Upper lobe of right lung (tissue), 1 donor: ENCODE measurements at places on chromosomes 12 and 14.

DNA sequence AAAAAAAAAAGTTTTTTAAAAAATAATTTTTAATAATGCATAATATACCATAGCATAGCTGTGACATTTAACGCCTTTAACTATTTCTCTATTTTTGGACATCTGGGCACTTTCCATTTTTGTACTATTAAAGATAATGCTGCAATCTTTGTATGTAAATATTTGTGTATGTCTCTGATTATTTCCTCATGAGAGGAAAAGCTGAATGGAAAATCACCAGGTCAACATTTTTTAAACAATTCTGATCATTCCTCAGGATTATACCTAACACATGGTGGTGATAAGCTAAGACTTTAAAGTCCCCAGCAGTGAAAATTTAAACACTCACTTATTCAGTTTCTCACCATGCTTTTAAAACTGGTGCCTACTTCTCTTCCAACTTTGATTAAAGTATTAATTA is 31.3 kb upstream of the NR1H4 start:
- no peaks in the 10 kb centered on the region for H3K27me3 ChIP-seq
- H3K27ac ChIP-seq: no peak overlapping the region
- H3K36me3 ChIP-seq: no peaks in the 10 kb centered on the region
- H3K4me1 ChIP-seq: no peaks in the 10 kb centered on the region

DNA sequence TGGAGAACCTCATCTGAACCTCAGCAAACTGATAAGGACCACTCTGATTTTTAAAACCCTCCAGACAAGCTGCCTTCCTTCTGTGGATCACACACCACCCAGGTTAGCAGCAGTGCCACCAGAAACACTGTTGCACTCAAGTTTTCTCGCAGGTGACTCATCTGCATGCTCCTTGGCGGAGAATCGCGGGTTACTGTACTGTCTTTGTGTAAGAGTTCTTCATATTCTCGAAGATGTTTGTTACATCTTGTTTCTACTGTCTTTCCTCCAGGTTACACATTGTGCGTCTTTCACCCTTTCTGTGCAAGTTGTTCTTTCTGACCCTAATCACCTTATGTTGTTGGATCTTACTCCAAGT is 331.2 kb downstream of the CACNA1C start:
- peaks cover 15% of the 10 kb centered on the region for H3K4me1 ChIP-seq
- H3K27me3 ChIP-seq: no peaks in the 10 kb centered on the region
- H3K4me3 ChIP-seq: no peak overlapping the region
- no peaks in the 10 kb centered on the region for H3K36me3 ChIP-seq
- no peak for DNase-seq

GRCh38 chr12:52698651-52699340 is 4.5 kb downstream of the KRT77 start:
- DNase-seq: no peak
- H3K27me3 ChIP-seq: peaks cover 25% of the 10 kb centered on the region

- no peak overlapping the region for H3K4me3 ChIP-seq
- H3K27ac ChIP-seq: no peak overlapping the region
- no peaks in the 10 kb centered on the region for H3K36me3 ChIP-seq
- H3K27me3 ChIP-seq: peaks cover 16% of the 10 kb centered on the region
Observed at GRCh38 chr12:124273630-124274029, 21.3 kb upstream of the RFLNA start.

- no peak overlapping the region for H3K4me3 ChIP-seq
- H3K4me1 ChIP-seq: peaks cover 7% of the 10 kb centered on the region
- H3K27ac ChIP-seq: no peak overlapping the region
- no peak for DNase-seq
Observed at GRCh38 chr12:24630856-24631255, 318.0 kb downstream of the BCAT1 start.

DNA sequence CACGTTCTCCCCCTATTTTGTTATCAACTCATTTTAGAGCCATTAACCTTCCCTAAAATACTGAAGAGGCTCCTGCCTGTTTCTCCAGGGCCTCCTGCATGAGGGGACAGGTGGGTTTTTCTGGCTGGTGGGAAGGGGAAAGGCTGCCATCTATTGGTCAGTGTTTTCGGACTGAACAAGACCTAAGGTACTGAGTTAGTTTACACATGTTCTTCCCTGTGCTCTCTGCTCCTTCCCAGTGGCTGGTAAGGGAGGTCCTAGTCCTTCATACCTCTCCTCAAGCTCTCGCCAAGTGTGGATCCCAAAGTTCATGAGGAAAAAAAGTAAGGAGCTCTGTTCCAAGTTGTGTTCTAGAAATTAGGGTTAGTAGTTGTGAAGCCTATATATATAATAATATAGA is 357.5 kb downstream of the FSCB start:
- DNase-seq: no peak
- no peaks in the 10 kb centered on the region for H3K4me1 ChIP-seq
- no peaks in the 10 kb centered on the region for H3K36me3 ChIP-seq
- no peaks in the 10 kb centered on the region for H3K27me3 ChIP-seq
- H3K27ac ChIP-seq: no peak overlapping the region
- H3K4me3 ChIP-seq: no peak overlapping the region

- no peaks in the 10 kb centered on the region for H3K4me1 ChIP-seq
- H3K27me3 ChIP-seq: peaks cover 11% of the 10 kb centered on the region
- H3K4me3 ChIP-seq: no peak overlapping the region
- no peak overlapping the region for H3K27ac ChIP-seq
- H3K36me3 ChIP-seq: no peaks in the 10 kb centered on the region
Observed at GRCh38 chr12:114628199-114628598, 55.8 kb downstream of the TBX3 start.

- no peaks in the 10 kb centered on the region for H3K36me3 ChIP-seq
- DNase-seq: no peak
- peak overlapping the region; percentile 12 for H3K27ac ChIP-seq
- H3K4me3 ChIP-seq: no peak overlapping the region
- H3K4me1 ChIP-seq: peaks cover 95% of the 10 kb centered on the region
Observed at GRCh38 chr14:69696633-69697557, 70.0 kb upstream of the SRSF5 start.

DNA sequence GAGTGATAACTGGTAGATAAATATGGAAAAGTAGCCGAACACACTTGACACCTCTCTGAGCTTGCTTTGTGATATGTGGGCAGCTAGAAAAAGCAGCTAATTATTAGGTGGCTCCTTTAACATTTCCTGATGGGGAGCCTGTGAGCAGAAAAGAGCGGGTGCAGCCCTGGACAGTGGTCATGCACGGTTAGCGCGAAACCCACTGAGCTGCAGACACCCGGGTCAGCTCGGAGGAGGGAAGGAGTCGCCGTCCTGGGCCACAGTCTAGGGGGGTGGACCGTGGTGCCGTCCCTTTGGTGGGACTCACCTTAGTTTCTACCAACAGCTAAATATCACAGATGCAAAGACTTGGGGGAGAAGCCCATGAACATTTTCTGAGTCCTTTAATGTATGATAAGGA is 6.6 kb downstream of the COA8 start:
- no peak overlapping the region for H3K27ac ChIP-seq
- H3K36me3 ChIP-seq: peaks cover 24% of the 10 kb centered on the region
- no peak overlapping the region for H3K4me3 ChIP-seq
- H3K4me1 ChIP-seq: peaks cover 13% of the 10 kb centered on the region
- no peak for DNase-seq

DNA sequence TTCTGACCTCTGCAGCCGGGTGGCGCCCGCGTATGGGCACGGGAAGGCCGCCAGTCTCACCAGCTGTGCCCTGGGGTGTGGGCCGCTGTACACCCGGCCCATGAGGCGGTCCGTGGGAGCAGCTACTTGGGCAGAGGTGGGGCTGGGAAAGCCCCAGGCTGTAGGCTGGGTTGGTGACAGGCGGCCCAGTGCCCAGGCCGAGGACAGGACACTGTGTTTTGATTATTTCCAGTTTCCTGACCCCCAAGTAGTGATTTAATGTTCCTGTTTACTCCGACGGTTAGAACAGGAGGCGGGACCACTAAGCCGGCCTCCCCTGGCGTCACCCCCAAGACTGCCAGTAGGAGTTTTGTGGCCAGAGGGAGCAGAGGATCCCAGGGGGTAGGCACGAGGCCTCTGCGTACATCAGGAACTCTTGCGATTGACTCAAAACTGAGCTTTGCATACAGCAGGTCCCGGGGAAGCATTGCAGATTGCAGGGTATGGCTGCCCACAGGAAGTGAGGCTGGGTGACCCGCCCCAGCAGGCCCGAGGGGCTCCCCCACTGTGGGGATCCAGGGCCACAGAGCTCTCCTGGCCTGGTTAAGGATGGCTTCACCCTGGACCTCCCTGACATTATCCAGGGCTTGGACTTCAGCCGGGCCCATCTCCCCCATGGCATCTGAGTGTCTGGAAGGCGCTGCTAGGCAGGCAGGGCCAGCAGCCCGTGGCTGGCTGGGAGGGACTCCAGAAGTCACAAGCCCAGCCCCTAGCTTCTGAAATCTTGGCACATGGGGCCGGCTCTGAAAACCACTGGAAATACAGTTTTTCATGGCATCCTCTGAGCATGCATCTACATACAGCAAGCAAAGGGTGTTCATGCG is 42.5 kb upstream of the DIO3 start:
- peak overlapping the region; percentile 73 for H3K27ac ChIP-seq
- no peak overlapping the region for H3K4me3 ChIP-seq
- H3K4me1 ChIP-seq: peaks cover 30% of the 10 kb centered on the region
- peak; percentile 71 for DNase-seq
- H3K36me3 ChIP-seq: no peaks in the 10 kb centered on the region
- H3K27me3 ChIP-seq: no peaks in the 10 kb centered on the region

- H3K27me3 ChIP-seq: no peaks in the 10 kb centered on the region
- DNase-seq: no peak
- no peaks in the 10 kb centered on the region for H3K36me3 ChIP-seq
- H3K4me3 ChIP-seq: no peak overlapping the region
Observed at GRCh38 chr12:104498211-104498801, 41.6 kb downstream of the CHST11 start.

DNA sequence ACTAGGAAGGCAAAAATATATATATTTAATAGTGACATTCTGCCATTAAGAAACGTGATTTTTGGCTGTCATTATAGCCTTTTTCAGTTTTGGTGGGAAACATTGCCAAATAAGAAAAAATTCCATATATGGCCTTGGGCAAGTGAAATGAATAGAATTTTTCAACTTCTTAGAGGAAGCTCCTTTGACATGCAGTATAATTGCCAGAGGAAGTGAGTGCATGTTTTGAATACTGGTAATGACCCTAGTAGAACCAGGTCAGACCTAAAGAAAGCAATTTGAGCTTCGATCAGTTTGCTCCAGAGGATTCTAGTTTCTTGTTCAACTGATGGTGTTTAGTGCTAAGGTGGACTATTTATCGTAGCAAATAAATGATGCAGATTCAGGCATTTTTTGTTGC is 26.2 kb upstream of the TRIM9 start:
- H3K4me3 ChIP-seq: no peak overlapping the region
- no peaks in the 10 kb centered on the region for H3K4me1 ChIP-seq
- H3K27me3 ChIP-seq: no peaks in the 10 kb centered on the region
- no peaks in the 10 kb centered on the region for H3K36me3 ChIP-seq
- DNase-seq: no peak
- H3K27ac ChIP-seq: no peak overlapping the region

GRCh38 chr12:92337128-92337527 is 191.5 kb upstream of the BTG1 start:
- H3K27ac ChIP-seq: no peak overlapping the region
- H3K27me3 ChIP-seq: no peaks in the 10 kb centered on the region
- no peak overlapping the region for H3K4me3 ChIP-seq

DNA sequence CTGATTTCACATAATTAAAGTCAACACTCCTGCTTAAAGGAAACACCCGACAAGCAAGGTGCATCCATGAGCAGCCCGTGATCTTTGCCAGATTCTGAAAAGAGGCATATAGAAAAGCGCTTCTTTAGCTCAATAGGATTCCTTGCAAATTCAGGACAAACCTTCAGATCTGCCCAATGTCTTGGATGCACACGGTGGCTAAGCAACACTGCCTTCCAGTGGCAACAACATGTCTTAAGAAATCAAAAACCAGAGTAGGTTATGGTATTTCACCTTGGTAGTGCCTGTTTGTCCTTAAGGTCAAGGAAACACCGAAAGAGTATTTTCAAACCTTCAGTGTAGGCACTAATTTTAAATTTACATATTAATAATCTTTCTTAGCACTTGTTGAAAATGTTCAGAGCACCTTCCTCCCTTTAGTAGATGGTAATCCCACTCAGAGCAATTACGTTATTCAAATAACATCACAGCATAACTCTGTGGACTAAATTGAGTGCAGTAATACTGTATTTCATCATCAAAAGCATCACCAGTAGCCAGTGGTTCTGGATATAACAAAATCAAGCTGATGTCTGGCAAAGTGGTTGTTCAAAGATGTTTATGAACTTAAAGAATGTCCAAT is 58.0 kb upstream of the CDKN3 start:
- no peaks in the 10 kb centered on the region for H3K36me3 ChIP-seq
- DNase-seq: no peak
- no peak overlapping the region for H3K4me3 ChIP-seq

GRCh38 chr14:76081642-76082041 is 70.1 kb upstream of the GPATCH2L start:
- H3K27me3 ChIP-seq: no peaks in the 10 kb centered on the region
- no peak for DNase-seq
- H3K4me1 ChIP-seq: no peaks in the 10 kb centered on the region

GRCh38 chr14:72595152-72595862 is 298.6 kb downstream of the DPF3 start:
- no peak overlapping the region for H3K4me3 ChIP-seq
- H3K27me3 ChIP-seq: peaks cover 5% of the 10 kb centered on the region
- no peak overlapping the region for H3K27ac ChIP-seq
- no peaks in the 10 kb centered on the region for H3K36me3 ChIP-seq
- no peaks in the 10 kb centered on the region for H3K4me1 ChIP-seq

GRCh38 chr14:55271572-55272298 is 514 bp downstream of the FBXO34 start:
- peak; percentile 86 for DNase-seq
- H3K27me3 ChIP-seq: no peaks in the 10 kb centered on the region
- H3K4me1 ChIP-seq: peaks cover 38% of the 10 kb centered on the region
- no peaks in the 10 kb centered on the region for H3K36me3 ChIP-seq
- H3K27ac ChIP-seq: peak overlapping the region; percentile 93

- no peaks in the 10 kb centered on the region for H3K4me1 ChIP-seq
- no peaks in the 10 kb centered on the region for H3K27me3 ChIP-seq
- no peak overlapping the region for H3K4me3 ChIP-seq
- no peaks in the 10 kb centered on the region for H3K36me3 ChIP-seq
- DNase-seq: no peak
Observed at GRCh38 chr14:89753828-89754412, 200.6 kb downstream of the EFCAB11 start.

DNA sequence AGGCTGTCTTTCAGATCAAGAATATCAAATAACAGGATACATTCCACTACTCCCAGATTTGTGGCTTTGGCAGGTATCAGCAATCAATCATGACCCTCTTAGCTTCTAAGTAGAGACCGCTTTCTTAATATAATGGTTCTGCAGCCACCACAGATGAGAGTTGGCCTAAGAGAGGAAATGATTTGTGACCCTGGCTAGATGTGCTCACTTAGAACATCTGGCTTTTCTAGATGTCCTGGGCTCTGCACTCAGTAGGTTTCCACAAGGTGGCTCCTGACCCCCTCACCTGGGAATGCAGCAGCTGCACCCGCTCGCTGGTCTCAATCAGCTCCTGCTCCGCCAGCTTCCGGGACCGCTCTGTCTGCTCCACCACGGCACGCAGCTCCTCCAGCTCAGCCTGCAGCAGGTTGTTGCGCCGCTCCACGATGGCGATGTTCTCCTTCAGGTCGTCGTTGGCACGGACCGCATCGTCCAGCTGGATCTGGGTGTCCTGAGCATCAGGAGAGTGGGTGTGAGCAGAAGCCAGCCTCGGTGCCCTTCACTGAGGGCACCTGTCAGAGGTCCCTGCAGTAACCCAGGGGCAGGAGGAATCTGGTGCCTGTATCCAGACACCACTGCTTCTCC is 8.9 kb downstream of the CMTM5 start:
- H3K4me3 ChIP-seq: no peak overlapping the region
- DNase-seq: no peak
